Stimulated activated CD4-positive, alpha-beta T cell treated with anti-CD3 and anti-CD28 coated beads, Interleukin-15, amount 100 ng/mL, for 1 hour (primary cell): ENCODE measurements at places on chromosomes 12 and 14.

DNA sequence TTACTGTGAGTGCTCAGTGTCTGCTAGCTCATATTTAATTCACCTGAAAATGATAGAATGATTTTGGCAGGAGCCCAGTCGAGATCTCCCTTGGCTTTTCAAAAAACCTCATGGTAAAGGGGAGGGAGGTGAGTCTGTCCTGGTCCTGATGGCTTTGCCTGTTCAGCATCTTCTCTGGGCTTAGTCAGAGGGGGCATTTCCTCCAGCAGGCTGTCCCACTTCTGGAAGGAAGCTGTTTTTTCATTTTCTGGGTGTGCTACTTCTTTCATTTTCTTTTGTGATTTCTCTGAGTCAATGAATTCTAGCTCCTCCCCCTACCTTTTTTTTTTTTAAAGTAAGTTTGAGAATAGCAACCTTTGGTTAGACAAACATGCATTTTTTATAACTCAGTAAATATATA is 58.8 kb downstream of the TMX1 start:
- DNase-seq: no peak

GRCh38 chr12:62466018-62466593 is 520 bp upstream of the MON2 start:
- DNase-seq: no peak

- DNase-seq: peak; percentile 38
Measured at GRCh38 chr14:50560931-50561285, 963 bp downstream of the ATL1 start.

DNA sequence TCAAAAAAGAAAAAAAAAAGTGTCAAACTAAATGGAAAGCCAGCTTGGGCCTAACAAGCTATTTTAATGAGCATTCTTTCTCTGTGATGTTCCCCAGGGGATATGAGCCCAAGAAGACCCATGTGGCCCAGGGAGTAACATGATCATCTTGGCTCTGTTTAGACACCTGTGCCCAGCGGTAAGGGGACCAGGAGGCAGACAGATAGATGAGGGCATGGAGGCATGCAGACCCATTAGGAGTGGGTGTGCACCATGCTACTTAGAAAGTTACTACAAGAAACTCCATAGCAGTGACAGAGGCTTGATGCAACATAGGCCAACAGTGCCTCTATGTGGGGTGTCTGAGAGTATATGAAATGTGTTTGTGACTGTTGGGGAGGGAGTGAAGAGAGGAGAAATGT is 3.1 kb upstream of the CREBL2 start:
- no peak for DNase-seq

- no peak for DNase-seq
Measured at GRCh38 chr12:41802803-41803202, 341.9 kb downstream of the GXYLT1 start.

- DNase-seq: no peak
Measured at GRCh38 chr12:69024413-69024812, 91.4 kb upstream of the CPM start.

GRCh38 chr14:68864361-68864750 is 71.5 kb upstream of the ZFP36L1 start:
- no peak for DNase-seq

GRCh38 chr12:49792976-49793580 is 35.1 kb downstream of the NCKAP5L start:
- DNase-seq: no peak

DNA sequence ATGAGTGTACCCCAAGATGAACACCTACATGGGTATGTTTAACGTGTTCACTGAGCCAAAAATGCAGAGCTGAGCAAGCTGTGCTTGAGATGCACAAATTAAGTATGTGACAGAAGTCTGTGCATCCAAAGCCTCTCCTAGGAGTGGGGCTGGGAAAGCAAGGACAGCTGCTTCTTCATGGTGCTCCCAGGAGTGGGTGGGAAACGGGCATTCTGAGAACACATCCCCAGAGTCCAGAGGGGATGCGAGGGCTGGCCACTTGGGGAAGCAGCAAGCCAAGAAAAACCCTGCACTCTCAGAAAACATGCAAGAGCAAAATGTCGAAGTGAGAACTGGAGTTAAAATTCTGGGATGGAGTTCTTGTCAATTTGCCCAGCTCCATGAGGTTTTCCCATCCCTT is 414.3 kb downstream of the BCAT1 start:
- no peak for DNase-seq

- DNase-seq: no peak
Measured at GRCh38 chr12:131275824-131276223, 322.1 kb downstream of the ADGRD1 start.

DNA sequence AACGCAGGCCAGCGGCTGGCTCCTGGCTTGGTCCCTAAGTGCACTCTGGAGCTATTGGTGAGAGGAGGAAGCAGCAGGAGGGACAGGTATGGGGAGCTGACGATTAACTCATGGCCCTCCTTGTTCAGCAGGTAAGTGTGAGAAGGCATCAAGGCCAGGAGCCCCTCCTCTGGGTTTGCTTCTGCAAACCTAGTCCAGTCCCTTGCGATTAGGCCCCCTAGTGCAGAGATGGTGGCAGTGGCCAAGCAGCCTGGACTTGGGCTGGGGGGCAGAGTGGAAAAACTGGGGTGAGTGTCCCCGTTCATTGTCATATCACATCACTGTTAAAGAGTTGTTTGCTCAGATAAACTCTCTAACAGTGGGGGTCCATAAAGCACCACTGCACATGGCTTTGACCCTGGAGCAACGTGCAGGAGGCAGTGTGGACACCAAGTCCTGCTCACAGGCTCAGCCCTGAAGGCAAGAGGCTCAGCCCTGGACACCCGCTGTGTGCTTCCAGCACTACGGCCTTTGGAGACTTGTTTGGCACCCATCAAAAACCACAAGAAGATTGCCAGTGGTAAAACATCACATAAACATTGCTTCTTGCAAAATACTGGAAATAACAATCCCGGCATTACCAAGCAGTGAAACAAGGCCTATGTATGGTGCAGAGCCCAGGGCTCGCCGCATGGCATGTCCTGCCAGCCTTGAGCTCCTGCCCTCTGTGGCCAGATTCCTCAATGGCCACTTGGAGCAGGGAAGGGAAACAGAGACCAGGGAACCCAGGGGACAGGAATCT is 184.3 kb upstream of the RTL1 start:
- no peak for DNase-seq

GRCh38 chr14:68547305-68548193 is 245.3 kb downstream of the ZFP36L1 start:
- DNase-seq: no peak

DNA sequence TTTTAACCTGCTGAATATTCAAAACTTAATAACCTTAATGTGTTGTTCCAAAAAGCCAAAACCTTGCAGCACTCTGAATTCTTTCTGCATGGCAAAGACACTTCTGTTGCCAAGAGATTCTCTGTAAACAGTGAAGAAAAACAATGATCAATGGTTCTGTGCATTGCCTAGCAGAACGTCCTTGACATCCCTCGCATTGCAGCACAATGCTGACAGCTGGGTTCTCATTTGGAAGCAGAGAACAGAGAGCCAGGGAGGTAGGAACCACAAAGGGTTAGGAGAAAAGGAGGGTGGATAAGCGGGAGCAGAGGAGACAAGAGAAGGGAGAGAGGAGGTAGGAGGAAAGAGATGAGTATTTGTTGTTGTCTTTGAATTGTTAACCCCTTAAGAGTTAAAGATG is 501.1 kb downstream of the NAV3 start:
- DNase-seq: no peak

GRCh38 chr14:79161571-79161970 is 991.4 kb downstream of the NRXN3 start:
- DNase-seq: no peak

GRCh38 chr12:108612788-108613282 is 15.0 kb upstream of the TMEM119 start:
- DNase-seq: no peak

- no peak for DNase-seq
Measured at GRCh38 chr12:132109741-132110140, 34.4 kb downstream of the DDX51 start.

- no peak for DNase-seq
Measured at GRCh38 chr12:104354167-104354867, 50.8 kb downstream of the EID3 start.

- no peak for DNase-seq
Measured at GRCh38 chr12:116092776-116093175, 184.7 kb downstream of the MED13L start.

DNA sequence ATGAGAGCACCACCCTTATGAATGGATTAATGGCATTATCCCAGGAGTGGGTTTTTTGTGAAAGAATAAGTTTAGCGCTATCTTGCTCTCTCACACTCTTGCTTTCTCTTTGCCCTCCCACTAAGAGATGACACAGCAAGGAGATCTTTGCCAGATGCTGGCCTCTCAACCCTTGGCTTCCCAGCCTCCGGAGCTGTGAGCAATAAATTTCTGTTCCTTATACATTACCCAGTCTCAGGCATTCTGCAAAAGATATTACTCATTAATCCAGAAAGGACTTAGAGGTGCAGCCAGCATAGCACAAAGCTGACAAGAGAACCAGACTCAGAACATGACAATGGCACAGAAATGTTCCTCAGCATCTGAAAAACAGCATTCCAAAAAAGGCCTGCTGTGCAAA is 190.6 kb downstream of the ITPR2 start:
- no peak for DNase-seq

DNA sequence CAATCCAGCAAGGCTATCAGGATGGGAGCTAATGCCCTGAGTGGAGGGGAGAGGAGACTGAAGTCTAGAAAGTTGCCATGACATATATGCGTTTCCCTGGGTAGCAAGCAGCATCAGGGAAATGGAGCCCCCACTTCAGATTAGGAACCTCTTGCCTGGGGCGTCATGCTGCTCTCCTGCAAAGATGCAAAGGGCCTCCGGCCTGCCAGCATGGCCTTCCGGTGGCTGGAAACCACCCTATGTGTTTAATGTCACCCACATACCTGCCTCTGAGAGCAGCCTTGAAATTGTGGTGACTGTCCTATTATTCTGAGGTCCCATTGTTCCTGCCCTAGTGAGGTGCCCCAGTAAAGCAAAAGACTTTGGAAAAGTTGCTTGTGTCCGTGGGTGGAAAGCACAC is 10.0 kb upstream of the IFI27L2 start:
- DNase-seq: no peak

DNA sequence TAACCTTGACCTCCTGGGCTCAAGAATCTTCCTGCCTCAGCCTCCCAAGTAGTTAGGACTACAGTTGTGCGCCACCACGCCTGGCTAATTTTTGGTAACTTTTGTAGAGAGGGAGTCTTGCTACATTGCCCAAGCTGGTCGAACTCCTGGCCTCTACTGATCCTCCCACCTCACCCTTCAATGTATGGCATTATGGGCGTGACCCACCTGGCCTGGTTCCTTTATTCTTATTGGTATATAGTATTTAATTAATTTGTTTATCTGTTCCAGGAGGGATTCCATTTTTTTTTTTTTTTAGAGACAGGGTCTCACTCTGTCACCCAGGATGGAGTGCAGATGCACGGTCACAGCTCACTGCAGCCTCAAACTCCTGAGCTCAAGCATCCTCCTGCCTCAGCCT is 40.9 kb upstream of the EAPP start:
- no peak for DNase-seq

DNA sequence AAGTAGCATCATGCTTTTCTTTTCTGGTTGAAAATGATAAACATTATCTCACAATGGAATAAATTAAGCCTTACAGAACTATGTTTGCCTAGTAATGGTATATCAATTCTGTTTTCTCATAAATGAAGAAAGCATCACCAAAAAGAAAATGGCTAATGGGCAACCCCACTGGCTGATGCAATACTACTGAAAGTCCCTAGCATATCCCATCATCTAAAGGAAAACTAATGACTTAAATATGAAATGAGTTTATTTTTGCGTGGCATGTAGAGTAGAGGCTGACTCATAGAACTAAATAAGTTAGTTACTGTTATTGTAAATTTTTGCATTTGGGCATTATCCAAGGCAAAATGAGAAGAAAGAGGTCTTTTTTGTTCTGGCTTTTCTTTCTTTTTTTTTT is 1156.3 kb upstream of the SEL1L start:
- DNase-seq: no peak

DNA sequence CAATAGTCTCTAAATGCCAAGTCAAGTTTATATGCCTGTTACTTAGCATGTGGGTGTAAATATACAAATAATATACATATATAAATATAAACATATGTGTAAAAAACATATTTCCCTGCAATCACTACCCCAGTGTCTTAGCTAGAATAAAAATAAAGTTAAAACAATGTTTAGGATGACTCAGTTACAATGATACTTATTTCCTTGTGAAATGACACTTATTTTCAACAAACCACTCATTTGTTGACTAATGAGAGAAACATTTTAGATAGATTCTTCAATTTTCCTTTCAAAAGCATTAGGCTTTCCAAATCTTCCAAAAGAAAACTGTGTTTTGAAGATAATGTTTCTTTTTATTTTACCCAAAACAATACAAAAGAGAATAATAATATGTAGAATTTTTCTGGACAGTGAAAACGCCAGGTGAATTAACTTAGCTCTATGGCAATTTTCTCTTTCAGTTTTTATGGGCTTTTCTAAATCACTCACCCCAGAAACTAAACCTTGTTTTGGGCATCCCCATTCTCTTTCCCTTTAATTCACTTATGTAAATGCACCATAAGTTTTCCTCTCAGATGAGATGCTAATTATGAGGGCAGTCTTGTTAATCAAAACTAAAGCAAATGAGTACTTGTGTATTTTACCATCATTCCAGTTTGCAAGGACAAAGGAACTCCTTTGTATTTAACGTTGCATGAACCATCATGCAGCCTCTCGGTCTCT is 465.9 kb downstream of the BCAT1 start:
- DNase-seq: no peak

DNA sequence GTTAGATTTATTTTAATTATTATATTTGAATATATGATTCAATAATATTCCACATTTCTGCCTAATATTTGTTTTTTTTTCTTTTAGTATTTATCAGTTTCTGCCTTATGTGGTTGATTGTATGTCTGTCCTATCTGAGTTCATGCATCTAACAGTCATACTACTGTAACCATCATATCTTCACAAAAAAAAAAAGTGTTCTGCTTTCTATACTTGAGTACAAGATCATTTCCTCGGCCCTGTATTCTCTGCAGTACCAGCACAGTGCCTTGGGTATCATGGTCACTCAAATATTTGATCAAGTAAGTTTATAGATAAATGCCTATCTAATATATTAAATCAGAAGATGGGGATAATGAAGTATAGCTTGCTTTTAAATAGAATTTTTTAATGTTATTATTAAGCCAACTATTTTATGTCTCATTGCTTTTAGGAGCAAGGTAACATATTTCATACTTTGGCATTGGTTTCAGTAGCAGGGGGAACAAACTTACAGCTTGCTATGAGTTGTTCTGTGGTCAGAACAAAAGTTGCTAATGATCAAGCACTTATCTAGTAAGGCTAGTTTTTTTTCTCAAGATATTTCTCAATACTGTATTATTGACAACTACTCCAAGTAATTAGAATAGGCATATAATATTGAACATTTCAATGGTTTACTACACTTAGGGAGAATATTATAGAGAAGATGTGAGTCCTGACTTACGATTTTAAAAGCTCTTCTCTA is 290.5 kb upstream of the FBXO33 start:
- no peak for DNase-seq

- DNase-seq: no peak
Measured at GRCh38 chr14:89312932-89313331, 104.1 kb downstream of the FOXN3 start.

- DNase-seq: no peak
Measured at GRCh38 chr12:68794653-68795251, 13.2 kb upstream of the MDM2 start.

- no peak for DNase-seq
Measured at GRCh38 chr14:36430662-36431084, 89.4 kb downstream of the NKX2-1 start.

- DNase-seq: no peak
Measured at GRCh38 chr12:74747305-74747704, 209.7 kb downstream of the ATXN7L3B start.
